Activated CD8-positive, alpha-beta memory T cell treated with anti-CD3 and anti-CD28 coated beads for 48 hours (primary cell): ENCODE measurements at places on chromosomes 7 and 10.

GRCh38 chr10:33115738-33116719 lies 158.0 kb upstream of the ITGB1 start:
- DNase-seq: no peak

DNA sequence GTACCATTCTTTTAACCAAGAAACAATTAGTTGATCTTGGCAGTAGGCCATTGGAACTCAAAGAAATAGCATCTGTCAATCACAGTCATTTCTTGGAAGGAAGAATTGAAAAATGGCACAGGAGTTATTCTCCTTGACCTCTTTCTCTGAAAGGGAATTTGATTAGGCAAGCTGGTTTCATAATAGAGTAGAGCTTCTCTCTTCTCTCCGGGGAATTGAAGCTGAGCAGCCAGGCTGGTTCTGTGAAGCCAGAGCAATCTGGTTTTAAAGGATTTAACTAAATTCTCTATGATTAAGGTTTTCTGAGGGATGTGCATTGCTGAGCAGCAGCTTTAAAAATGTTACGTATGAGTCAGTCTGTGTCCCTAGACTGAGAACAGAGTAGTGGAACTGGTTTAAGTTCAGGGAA lies 70.2 kb downstream of the AHCYL2 start:
- no peak for DNase-seq

DNA sequence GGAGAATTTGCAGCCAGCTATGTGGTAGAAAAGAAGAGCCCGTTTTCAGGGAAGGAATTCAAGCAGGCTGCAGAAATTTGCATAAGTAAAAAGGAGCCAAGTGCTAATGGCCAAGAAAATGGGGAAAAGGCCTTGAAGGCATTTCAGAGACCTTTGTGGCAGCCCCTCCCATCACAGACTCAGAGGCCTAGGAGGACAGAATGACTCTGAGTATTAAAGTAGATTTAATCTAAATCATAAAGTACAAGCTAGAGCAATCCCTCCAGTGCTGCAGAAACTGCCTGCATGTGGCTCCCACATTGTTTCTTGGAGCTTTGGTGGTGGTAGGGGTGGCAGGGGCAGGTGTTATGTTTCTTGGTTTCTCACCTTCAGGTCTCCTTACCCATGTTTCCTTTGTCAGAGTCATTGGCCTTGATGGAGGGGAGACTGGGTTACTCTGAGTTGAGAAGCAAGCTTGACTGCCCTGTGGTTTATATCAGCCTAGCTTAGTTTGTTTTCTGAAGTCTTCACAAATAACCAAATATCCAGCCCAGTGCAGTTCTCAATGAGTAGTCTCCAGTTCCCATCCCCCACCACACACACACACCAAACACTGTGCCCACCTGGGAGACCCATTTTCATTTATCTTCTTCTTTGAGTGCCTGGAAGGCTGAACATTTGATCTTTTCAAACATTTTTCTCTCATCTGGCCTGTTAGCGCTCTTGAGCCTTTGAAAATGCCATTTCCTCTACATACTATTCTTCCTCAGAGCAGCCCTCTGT lies 34.5 kb downstream of the ITPRIP start:
- no peak for DNase-seq

- no peak for DNase-seq
Measured at GRCh38 chr7:54680377-54681005, 78.5 kb downstream of the SEC61G start.

DNA sequence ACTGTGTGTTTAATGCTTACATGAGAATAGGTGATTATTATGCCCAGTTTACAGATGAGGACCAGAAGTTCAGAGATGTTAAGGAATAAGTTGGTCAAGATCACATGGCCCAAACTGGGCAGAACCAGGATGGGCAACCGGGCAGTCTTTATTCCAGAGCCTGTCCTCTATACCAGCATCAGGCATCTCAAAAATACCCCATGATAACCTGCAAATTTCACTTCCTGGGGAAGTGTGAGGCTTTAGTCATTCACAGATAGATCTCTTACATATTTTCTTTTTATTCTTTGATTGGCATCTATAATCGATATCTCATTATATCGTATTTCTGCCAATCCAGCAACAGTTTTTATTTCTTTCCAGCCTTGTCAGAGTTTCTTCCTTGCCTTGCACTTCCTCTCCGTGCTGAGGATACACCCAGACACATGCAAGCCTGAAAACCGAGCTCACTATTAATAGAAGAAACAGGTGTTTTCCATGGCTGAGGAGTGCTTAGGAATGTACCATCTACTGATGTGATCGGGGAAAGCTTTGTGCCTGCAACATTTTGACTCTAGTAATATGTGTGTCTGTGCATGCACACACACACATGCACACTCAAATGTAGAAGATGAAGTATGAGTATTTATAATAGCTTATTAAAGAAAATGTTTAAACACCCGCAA lies 82.4 kb downstream of the CREM start:
- no peak for DNase-seq
